Activated effector memory CD4-positive, alpha-beta T cell treated with Interleukin-2 at 50 U/mL for 16 hours (primary cell): ENCODE measurements at places on chromosomes 7 and 10.

DNA sequence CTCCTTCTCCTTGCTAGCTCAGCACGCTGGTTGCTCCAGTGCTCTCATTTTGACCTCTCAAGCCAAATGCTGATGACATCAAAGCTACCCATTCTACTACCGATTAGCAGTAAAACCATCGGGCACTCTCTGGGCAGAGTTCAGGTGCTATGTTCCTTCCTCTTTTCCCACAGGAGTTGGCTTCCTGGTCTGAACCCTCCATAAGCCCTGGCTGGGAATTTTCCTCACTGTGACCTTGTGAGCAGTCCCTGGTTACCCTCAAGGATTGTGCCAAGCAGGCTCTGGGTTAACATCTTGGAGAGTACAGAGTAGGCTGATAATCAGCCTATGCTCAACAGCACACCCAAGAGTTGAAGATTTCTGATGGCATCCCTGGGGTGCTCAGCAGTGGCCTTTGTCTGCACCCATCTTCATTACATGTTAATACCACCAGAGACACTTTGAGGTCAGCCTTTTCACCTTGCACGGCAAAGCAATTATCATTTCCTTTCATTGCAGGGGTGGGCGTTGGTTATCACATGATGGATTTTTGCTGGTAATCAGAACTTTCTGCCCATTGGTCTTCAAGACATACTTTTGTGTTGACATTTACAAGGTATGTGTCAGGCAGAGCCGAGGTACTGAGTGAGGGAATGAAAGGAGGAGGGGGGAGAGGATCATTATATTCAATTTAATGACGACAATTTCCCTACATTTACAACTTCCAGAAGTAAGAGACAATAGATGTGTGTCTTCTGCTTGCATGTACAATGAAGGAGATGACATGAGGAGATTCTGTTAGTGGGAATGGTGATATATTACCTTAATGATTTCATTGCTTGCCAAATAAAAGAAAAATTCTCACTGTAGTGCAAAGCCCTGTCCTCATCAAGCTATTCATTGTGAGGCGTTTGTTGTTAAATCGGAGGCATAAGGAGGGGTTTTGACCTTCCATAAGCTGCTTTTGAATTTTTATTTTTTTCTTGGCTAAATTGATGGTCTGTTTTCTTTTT is 452.0 kb downstream of the LRMDA start:
- no peak for DNase-seq

DNA sequence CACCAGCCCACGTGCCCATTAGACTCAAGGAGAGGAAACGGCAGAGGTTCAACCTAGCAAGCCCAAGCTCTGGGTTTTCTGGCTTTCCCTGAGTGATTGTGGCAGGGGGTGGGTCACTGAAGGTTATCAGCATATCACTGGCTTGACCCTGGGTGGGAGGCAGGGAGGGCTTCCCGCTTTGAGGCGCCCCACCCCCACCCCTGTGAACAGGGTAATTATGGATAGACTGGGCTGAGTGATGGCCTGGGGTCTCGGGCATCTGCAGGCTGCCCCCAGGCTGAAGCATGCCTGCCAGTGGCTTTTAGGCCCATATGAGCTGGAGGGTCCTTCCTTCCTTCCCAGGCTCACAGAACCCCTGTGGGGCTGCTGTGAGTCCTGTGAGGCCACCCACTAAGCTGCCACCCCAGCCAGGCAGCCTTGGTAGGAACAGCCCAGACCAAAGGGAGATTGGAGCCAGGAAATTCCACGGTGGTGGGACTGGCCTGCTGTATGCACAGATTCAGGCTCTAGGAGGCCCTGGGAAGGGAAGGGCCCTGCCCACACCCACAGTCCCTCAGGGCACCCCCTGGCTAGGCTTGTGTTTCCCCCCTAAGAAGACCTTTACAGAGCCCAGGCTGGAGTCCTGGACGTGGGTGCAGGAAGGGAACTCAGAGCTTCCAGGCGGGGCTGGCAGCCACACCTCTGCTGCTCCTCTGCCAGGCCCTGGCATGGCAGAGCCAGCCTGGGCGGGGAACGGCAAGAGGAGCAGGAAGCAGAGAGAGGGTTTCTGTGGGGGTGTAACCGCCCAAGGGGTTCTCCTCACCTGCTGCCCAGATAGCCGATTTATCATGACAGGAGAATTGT is 33.1 kb downstream of the GPRIN2 start:
- no peak for DNase-seq

DNA sequence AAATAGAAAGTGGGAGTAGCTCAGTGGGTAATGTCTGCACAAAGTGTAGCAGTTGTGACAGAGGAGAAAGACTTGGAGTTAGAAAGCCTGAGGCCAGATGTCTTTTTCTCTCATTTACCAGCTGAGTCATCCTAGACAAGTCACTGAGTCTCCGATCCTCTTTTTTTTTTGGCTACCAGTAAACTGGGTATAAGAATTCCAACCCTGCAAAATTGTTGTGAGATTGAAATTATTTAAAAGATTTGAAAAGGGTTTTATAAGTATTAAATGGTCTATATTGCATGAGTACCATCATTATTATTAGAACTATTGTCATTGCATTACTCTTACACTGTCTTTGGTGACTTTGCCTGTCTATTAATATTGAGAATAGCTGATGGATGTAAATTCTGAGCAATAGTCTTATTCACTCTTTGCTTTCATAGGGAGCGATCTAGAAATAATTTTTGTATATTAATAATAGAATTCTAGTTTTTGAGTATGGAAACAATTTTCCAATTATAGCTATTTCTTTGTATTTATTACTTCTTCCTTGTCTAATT is 74.0 kb downstream of the ARID5B start:
- DNase-seq, result no peak

DNA sequence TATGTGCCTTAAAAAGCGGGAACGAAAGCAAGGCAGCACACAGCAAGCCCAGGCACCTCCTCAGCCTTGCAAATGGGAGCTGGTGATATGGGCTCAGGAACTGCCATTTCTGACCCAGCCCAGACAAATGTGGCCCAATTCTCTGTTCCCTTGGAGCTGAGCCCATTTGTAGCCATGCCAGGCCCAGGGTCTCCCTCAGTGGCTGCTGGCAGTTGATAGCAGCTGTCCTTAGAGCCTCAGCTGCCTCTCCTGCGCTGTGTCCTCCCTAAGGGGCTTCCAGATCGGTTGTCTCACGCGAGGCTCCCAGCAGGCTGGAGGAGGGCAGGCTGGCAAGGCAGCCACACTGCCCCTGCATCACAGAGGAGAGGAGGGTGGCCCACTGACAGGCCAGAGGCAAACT is 275.8 kb downstream of the KCNMA1 start:
- DNase-seq, result no peak

DNA sequence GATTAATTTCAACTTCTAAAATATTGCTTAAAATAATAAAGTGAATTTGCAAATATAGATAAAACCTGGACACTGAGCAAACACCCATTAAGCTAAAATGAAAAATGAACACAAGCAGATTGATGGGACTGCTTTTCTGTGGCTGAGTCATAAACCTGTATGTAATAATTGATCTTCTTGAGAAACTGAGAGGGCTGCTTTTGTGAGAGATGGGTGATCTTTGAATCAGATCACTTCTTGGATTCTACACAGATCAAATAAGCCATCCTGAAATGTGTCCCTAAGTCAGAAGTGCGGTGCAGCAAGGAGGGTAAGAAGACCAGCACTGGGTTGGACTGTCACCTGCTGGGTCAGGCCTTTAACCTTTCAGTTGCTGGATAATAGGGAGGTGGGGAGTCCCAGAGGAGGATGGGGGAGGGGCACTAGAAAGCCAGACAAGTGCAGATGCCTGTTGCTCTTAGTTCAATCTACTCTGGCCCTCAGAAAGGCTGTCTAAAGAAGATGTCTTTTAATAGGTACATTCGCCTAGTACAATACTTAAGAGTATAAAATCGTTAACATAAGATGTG is 178.2 kb upstream of the NAMPT start:
- no peak for DNase-seq

- no peak for DNase-seq
Measured at GRCh38 chr7:106252568-106252967, 32.2 kb downstream of the NAMPT start.

DNA sequence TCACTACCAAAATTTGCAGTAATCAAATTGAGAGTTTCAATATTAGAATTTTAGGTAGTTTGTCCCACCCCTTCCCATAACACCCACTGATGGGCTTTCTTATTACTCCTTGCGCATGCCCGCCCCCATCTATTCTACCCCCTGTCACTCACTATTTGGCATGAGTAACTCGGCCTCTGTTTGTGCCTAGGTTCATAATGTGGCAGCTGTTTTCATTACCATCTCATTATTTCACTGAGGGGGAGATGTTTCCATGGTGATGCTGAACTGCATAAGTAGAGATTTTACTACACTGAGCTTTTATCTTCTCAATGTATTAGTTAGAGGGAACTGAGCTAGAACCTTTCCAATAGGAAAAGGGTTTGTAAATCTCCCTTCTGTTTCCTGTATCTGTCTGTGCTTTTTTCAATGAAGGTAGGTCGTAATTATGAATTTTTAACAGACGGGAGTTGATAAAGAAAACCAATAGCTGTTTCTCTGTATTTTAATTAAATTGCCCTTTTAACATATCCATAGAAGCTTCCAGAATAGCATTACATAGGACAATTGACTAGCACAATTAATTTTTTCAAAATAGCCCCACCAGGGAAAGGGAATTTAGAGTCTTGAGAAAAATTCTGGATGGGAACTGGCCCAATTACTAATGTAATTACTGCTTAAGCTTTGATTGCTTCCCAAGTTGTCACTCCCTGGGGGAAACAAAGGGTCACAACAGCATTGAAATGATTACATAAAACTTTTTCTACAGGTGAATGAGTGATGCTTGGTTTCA is 33.4 kb downstream of the PRPS1L1 start:
- DNase-seq, result no peak

- DNase-seq, result no peak
Measured at GRCh38 chr10:111698711-111699110, 484.9 kb downstream of the GPAM start.

GRCh38 chr10:127151981-127152699 is 44.3 kb downstream of the INSYN2A start:
- DNase-seq, result no peak

DNA sequence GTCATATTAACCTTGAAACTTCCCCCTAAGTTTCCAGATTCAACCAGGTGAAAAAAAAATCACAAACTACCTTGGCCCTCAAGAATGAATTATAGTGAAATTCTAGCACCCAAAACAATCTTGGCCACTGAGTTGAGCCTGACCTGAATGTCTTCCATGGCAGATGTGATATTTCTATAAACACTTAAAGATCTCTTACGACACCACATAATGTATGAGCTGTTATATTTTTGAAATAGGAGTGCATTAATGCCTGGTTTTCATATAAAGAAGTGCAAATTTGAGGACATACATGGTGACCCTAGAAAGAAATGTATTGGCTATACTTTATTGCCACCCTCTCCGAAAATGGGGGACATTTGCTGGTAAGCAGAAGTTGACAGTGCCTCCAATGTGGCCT is 584.1 kb upstream of the KCND2 start:
- DNase-seq, result no peak

DNA sequence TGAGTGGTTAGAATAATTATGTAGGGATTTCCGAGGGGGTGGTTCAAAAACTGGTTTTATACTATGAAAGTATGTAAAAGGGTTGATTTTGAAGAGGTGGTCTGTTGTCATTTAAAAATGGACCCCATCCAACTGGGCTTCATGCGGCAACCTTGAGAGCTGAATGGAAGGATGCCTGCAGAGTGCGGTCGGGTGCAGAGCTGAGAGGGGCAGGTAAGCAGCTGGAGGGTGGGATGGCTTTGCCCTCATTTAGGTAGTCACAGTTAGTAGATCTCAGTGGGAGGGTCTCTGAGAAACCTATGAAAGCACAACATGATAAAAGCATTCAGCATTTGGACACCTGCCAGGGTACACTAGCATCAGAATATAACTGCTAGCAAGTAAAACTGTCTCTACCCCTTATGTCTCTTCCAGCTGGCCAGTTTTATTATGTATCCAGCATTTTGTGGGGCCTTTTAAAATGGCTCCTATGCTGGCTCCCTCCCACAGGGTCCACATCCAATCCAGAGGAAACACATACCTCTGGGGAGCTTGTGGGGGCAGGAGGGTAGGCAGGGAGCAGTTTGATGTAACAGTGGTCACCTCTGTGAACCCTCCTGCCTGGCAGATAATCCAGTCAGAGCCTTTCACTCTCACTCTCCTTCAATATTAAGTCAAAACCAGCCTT is 75.9 kb upstream of the MAGI2 start:
- no peak for DNase-seq

GRCh38 chr10:33335551-33335800 is 1.0 kb upstream of the NRP1 start:
- DNase-seq, result no peak

DNA sequence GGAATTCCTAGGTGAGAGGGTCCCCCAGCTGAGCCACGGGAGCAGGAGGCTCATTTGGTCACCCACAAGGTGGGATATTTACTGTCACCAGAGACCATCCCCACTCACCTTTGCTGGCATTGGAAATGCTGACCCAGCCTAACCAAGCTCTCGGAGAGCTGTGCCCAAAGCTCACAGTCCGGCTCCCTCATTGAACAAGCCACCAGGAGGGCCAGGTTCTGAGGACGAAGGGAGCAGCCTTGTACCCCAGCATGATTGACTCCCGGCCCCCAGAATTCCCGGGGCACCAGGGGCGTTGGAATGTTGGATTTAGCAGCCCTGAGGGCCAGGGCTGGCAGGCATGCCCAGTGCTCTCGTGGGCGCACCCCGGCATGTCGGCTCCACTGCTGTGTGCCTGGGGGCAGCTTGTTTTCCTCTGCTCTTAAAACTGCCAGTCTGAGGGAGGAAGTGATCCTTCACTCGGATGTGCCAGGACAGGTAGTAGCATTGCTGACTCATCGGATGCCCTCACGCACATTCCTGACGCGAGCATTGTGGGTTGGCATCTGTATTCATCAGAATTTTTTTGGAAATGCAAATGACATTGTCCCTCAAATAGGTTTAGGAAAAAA is 23.3 kb downstream of the CLIP2 start:
- DNase-seq, result no peak
